ENCODE measurements at places on chromosomes 2 and 18.
A peak's percentile ranks its signal among the peaks of the same experiment; 100 is the strongest.

- no peak for DNase-seq
Measured at GRCh38 chr18:13653746-13654433, 72.5 kb downstream of the FAM210A start.

DNA sequence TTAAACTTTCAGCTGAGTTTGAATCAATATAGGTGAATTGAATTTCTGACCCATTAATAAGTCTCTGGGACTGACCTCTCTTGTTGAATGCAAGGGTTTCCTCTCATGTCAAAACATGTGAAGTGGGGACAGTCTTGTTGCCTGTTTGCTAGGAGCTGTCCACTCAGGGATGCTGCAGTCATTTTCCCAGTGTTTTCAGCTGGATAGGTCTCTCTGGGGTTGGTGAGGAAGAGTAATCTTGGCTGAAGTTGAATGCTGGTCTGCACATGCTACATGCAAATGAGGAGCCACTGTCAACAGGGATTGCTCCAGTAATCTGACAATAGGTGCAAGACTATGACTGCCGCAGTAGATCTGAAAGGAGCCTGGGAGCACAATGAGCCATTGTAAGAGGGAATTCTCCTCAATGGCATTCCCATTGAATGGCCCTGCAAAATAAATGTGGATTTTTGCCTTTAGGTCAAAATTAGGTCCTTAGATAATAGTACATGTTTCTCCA, 34.1 kb upstream of the IL1RL1 start:
- DNase-seq = no peak

GRCh38 chr2:153405196-153405595, 73.4 kb downstream of the RPRM start:
- no peak for DNase-seq

GRCh38 chr2:233428438-233428837, 74.1 kb downstream of the DGKD start:
- DNase-seq = no peak

DNA sequence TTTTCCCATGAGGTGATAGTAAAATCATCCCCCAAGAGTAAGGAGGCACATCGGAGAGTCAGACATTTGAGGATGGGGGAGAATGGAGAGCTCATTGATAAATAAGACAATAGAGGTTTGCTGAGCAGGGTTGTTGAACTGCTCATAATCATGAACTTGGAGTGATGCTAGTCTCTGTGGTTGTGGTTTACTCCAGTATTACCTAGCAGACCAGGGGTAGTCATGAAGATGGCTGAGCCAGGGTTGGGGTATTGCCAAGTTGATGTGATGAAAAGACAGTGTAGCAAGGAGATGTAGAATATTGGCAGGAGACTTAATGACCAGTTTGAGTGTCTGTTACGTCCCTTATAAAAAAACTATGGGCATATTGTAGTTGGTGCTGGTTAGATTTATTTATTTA, 25.4 kb downstream of the CYBRD1 start:
- DNase-seq = no peak

DNA sequence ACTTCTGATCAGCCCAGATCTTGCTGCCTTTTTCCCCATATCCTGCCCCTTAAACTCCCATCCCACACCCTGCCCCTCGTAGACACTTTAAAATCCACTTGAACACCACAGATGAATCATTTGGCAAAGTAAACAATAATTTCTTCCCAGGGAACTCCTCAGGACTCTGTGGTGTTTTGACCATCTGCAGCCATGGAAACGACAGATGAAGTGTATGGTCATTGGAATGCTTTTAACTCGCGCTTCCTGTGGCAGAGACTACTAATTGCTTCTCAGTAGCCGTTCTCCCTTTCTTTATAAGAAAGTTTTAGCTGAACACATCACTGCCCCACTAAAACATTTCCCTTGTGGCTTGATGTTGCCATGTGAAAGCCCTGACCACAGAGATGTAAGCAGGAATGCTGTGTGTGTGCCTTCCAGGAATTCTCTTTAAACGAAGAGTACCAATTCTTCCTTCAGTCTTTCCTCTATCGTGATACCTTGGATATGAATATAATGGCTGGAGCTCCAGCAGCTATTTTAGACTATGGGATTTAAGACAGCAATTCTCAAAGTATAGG, 92.7 kb upstream of the PARD3B start:
- peak; percentile 92 for DNase-seq

GRCh38 chr2:207071820-207072219, 93.9 kb downstream of the KLF7 start:
- DNase-seq = no peak

DNA sequence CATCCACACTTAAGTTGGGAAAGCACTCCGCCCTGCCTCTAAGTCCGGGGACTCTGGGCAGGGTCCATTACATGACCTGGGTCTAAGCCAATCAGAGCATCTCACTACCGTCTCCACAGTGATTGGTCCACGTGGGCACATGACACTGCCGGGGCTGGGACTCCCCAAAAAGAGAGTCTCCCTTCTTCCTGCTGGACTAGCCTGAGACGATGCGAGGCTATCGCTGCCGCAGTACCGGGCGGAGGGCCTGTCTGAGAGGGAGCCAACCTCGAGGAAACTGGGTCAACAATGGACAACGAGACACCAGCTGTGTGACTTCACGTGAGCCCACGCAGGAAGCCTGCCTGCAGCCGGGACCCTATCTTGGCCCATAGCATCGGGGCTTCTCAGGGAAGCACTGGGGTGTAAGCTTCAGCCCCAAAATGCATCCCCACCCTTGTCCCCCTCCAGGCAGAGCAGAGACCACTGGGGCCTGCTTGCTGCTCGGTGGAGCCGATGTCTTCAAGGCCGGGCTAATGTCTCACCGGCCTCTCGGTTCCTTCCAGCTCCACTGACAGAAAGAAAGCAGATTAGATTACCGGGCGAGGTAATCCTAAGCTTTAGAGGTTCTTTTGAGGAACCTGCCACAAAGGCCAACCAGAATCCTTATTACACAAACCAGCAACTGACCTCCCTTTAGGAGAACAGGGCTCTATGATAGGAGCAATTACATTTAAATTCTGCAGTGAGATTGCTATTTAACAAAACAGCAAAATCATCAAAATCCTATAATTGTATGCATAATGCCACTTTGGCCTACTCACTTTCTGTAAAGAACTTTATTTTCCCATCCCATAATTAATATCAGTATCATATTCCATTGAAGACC, 21.3 kb upstream of the COPS8 start:
- DNase-seq = no peak

- peak; percentile 27 for DNase-seq
Measured at GRCh38 chr18:73136134-73136533, 268.3 kb upstream of the NETO1 start.

DNA sequence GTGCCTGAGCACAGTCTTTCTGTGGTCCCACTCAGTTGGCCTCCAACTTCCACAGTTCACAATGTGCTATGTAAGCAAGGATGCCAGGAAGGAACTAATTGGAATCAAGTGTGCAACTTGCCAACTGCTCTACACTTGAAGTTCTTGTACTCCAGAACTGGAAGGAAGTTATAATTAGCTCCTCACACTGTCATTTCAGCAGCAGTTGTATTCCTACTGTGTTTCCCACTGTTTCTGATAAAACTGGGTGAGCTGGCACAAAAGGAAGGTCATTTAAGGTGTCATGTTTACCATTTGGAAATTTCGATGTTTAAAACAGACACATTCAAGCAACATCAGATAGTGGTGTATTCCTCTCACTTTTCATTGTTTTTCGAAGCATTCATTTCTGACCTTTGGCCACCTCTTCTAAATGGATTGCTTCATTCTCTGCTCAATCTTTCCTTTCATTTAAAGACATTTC, 84.2 kb downstream of the ANTXR1 start:
- DNase-seq = no peak

DNA sequence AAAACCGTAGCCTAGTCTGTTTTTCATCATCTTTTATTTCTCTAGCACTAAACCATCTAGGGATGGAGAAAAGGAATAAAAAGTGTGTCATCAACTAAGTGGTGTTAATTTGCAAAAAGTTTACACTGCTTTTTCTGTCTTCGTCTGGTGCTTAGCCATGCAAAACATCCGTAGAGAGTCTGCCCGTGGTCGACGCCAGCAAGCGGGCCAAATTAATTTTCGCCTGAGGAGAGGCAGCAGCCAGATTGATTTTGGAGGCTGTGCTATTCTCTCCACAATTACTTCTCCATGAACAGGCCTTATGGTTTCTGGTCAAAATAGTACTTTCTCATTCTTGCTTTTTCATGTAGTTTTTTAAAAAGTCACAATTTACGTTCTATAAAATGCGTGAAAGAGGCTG, 46.3 kb downstream of the TNFRSF11A start:
- DNase-seq = no peak

DNA sequence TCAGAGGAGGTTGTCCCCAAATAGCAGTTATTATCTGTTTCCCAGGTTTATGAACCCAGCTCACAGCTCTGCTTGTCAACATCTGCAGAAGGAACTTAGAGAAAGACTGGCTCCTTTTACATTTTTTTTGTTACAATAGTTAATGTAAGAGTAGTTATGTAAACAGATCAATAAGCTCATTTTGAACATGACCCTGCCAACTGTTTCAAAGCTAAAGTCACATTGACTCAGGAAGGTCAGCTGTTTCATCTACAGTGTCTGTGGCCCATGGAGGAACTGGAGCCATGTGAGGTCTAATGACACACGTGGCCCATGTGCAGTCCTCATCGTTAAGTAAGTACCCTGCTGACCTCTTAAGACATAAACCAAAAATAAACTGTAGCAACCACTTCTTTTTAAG, 97.1 kb downstream of the SH3RF3 start:
- no peak for DNase-seq

DNA sequence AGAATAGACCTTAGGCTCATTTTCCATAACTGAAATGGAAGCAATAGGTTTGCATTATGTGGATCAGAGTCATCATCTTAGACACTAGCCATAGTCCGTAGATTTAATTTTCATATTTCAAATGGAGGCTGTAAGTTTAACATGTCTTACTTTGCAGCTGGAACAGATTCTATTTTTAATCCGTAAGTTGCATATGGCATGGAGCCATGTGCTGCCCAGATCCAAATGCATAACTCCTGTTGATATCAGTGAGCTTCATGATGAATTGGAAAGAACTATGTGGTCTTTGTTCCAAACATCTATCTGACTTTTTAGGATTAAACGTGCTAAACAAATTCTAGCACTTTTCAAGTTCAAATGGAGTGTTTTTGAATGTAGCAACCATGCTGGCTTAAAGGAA, 43.4 kb downstream of the MEIS1 start:
- DNase-seq = no peak

- DNase-seq = no peak
Measured at GRCh38 chr2:159894145-159894838, 96.3 kb upstream of the CD302 start.

DNA sequence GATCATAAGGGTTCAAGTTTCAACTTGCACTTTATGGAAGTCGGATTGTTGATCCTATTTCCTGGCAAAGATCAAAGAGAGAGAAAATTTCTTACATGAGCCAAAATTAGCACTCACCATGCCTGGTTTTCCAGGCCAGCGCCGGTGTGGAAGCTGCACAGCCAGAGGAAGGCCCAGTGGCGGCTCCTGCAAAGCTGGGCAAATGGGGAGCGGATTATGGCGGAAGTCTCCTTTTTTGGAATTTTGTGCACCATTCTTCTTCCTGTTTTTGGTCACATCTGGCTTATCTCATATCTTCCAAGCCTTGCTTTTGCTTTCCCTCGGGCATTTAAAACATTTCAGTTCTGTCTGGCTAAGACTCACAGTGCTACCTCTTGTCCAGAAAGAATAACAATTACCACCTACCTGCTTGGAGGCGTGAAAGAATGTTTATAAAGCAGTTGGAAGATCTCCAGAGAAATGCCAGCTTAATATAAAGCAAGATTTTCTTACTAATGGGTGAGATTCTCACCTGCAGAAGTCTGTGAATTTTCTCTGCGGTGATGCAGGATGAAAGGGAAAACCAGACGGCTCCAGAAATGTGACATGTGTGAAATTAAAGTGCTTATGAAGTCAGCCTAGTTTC, 94.3 kb downstream of the ASAP2 start:
- DNase-seq = no peak

DNA sequence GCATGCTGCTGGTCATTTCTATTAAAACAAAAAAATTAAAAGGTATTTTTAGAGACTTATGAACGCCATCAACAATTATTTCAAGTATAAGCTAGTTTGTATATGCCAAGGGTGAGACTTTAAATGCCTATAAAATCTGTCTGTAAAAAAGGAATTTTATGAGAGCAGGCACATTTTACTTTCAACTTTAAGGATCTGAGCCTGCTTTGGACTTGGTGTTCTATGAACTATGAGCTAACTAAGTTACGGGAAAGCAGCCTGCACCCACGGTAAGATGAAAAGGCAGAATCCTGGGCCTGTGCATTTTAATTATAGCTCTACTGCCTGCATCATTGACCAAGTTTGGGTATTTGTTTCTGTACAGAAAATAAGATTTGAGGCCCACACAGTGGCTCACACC, 95.4 kb downstream of the PLEKHM3 start:
- DNase-seq = no peak

DNA sequence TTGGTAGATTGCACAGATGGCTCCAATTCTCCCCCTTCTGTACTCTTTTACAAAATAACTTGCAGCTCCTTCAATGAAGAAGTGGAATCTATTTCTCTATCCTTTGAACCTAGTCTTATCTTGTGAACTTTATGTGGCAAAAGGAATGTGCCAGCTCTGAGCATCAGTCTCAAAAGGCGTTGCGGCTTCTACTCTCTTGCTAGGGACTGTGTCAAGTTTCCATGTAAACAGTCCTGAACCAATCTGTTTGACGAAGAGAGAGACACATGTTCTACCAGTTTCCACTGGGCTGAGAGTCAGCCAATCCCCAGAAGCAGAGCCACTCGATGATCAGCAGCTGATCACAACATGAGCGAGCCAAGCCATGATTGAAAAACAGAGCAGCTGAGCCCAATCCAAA, 439.7 kb upstream of the SETBP1 start:
- no peak for DNase-seq

GRCh38 chr18:48136827-48137373, 206.4 kb upstream of the SMAD2 start:
- no peak for DNase-seq

DNA sequence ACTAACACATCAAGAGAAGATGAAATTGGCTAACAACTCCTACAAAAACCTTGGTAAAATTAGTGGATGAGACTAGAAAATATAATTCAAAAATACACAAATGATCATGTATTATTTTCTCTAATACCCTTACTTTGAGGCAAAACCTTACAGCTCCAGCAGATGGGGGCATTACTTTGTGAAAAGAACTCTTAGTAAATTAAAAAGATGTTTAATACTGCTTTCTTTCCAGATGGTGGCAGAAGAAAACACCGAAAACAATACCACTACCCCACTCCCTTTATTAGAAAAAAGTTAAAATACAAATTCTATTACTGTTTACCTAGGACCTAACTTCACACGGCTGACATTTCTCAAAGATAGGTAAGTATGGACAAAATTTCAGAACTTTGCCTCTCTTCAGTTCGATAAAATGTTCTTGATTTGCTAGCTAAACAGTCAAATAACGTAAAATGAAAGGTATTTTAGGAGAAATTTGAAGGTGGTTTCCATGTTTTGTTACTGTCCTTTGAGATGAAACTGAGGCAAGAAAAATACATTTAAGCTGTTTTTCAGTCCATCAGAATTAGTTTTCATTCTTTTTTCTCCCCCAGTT, 30.6 kb downstream of the ORC4 start:
- DNase-seq = peak; percentile 55

DNA sequence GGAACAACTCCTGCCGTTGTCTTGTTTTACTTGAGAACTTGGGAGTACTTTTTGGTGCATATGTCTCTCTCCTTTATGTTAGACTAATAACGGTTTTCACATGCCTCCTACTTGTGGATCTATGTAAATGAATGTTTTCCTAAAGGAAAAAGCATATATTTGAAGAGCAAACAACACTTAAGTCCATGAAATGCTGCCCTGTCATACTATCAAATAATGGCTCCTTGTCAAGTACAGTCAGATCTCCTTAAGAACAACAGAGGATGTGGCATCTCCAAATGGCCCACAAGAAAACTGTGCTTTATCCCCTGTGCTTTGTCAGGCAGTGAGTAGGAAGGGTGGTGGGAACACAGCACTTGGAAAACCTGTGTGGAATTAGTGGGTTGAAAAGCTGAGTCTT, 198.2 kb downstream of the PTGR3 start:
- no peak for DNase-seq

Data from RCC 7860 (cell line).